HS-27A (cell line): ENCODE measurements at places on chromosomes 7 and 10.

DNA sequence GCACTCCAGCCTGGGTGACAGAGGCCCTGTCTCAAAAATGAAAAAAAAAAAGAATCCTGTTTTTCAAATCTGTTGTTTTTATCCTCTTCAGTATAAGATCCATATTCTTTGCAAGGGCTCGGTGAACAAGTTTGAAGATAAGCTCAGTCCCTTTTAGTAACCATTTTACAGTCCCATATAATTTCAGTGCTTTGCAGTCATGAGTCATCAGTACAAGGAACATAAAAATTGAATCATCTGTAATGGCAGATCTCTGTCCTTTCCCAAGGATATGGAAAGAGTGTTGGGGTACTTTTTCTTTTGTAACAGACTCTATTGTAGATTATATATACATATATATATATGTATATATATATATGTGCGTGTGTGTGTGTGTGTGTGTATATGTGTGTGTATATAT is 52.2 kb upstream of the ZPBP start:
- no peak for DNase-seq

GRCh38 chr7:130865408-130866236 is 131.6 kb upstream of the KLF14 start:
- DNase-seq: no peak

DNA sequence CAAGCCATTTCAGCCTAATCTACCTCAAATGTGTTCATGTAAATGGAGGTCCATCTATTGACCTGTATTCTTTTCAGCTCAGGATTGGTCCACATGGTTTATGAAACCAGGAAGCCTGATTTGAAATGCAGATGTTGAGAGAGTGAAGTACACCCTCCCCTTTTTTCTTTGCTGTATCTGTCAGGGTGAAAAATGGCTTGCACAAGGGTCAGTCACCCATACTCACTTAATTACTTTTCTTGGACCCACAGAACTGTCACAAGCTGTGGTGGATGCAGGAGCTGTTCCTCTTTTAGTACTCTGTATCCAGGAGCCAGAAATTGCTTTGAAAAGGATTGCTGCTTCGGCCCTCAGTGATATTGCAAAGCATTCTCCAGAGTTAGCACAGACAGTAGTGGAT is 41.2 kb downstream of the SPAG6 start:
- DNase-seq: no peak

DNA sequence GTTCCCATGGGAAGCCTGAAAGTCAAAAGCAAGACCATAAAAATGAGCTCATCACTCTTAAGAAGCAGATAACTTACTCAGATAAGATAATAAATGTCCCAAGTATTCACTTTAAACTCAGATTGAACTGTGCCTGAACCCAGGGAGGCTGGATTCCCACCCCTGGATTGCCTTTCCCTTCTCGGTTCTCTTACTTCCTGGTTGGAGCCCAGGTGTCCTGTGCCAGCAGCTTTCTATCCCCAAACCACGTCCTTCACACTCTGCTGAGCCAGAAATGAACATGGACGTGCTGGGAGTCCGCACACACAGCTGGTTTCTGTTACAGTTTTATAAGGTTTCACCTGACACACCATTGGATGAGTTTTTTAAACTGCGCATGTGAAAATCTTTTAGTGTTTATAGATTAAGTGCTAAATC is 636.2 kb upstream of the IGFBP3 start:
- no peak for DNase-seq

- DNase-seq: no peak
These were observed 70.2 kb downstream of the HTR7 start for GRCh38 chr10:90787393-90788198.

- DNase-seq: no peak
These were observed 63.6 kb upstream of the HGF start for GRCh38 chr7:81833401-81833800.

- DNase-seq: no peak
These were observed 271.3 kb downstream of the FGFR2 start for GRCh38 chr10:121326905-121327304.

GRCh38 chr10:21728618-21729017 is 194.6 kb downstream of the MLLT10 start:
- DNase-seq: no peak

GRCh38 chr10:71550628-71551027 is 153.9 kb downstream of the CDH23 start:
- no peak for DNase-seq

DNA sequence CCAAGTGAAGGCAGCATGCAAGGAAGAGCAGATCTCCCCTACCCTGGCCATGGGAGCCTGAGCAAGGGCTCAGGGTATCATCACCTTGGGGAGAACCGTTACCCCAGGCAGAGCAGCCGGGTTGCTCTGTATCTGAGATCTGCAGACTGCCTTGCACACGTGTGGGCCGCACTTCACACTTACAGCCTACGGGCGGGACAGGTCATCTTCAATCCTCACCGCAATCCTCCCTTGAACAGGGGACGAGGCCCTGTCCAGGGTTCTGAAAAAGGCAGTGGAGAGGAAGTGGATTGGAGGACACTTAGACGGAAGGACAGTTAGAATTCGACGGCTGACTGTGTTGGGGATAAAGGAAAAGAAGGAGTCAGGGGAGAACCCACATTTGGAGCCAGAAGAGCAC is 51.4 kb downstream of the NPS start:
- DNase-seq: no peak

DNA sequence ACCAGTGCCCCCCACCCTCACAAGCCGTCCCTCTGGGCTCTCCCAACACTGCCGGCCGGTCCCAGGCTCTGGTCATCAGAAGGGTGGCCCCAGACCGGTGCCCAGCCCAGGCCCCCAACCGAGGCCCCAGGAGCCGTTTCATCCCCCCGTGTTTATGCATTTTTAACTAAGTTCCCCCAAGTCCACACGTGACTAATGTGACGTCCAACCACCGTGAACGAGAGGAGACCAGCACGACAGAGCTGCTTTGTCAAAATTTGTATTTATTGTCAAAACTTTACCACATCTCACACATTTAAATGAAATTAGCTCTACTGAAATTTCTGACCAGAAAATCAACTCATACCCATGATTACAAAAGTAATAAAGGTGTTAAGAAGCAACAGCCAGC is 8.6 kb downstream of the VENTX start:
- no peak for DNase-seq

DNA sequence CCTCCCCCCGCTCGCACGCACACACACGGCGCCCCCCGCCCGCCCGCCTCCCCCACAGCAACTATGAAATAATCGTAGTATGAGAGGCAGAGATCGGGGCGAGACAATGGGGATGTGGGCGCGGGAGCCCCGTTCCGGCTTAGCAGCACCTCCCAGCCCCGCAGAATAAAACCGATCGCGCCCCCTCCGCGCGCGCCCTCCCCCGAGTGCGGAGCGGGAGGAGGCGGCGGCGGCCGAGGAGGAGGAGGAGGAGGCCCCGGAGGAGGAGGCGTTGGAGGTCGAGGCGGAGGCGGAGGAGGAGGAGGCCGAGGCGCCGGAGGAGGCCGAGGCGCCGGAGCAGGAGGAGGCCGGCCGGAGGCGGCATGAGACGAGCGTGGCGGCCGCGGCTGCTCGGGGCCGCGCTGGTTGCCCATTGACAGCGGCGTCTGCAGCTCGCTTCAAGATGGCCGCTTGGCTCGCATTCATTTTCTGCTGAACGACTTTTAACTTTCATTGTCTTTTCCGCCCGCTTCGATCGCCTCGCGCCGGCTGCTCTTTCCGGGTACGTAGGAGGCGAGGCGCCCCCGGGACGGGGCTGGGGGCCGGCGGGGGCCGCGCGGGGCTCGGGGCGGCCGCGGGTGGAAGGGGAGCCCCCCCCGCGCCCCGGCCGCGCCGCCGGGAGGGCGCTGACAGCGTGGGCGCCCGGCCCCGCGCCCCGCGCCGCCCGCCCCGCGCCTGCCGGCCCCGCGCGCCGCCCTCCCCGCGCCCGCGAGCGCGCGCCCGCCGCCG is 441 bp downstream of the BMI1 start:
- no peak for DNase-seq

DNA sequence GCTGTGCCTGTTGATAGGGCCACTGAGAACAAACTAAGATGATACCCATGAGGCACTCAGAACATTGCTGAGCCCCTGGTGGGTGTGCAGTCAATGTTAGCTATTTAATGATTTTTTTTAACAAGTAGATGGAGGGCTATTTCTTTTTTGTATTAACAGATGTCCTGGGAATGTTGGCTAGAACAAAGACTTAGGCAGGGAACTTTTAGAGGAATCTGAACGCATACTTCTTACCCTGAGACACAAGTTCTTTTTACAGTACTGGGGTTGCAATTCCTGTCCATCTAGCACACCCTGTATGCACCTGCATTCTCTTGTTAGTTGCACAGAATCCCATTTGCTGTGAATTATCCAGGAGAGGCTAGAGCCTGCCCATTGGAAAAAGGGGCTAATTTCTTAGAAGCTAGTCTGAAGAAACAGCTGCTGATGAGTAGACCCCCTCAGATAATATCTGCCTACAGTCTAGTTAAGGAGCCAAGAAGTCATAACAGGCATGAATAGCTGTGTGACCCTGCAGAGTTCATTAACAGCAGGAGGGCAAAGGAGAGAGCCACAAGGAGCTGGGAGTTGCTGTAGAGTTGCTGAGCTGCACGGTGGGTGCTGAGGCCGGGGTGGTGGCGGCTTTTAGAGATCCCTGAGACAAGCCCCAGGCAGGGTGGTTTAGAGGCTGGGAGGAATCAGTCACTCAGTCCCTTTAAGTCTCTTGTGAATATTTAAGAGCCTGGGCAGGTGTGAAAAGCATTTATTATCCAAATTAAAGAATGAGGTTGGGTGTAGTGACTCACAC is 103.7 kb upstream of the FZD8 start:
- DNase-seq: no peak

- no peak for DNase-seq
These were observed 1037.1 kb downstream of the REEP3 start for GRCh38 chr10:64558094-64558835.
